Stimulated activated CD4-positive, alpha-beta T cell treated with anti-CD3 and anti-CD28 coated beads, Interleukin-12 subunit alpha, Interleukin-12 subunit beta, amount 100 ng/mL, for 24 hours (primary cell): ENCODE measurements at places on chromosomes 2 and 18.

GRCh38 chr18:9849407-9850283 lies 36.1 kb upstream of the TXNDC2 start:
- no peak for DNase-seq

- no peak for DNase-seq
These were observed 9.7 kb upstream of the KIF3C start for GRCh38 chr2:25991965-25992364.

DNA sequence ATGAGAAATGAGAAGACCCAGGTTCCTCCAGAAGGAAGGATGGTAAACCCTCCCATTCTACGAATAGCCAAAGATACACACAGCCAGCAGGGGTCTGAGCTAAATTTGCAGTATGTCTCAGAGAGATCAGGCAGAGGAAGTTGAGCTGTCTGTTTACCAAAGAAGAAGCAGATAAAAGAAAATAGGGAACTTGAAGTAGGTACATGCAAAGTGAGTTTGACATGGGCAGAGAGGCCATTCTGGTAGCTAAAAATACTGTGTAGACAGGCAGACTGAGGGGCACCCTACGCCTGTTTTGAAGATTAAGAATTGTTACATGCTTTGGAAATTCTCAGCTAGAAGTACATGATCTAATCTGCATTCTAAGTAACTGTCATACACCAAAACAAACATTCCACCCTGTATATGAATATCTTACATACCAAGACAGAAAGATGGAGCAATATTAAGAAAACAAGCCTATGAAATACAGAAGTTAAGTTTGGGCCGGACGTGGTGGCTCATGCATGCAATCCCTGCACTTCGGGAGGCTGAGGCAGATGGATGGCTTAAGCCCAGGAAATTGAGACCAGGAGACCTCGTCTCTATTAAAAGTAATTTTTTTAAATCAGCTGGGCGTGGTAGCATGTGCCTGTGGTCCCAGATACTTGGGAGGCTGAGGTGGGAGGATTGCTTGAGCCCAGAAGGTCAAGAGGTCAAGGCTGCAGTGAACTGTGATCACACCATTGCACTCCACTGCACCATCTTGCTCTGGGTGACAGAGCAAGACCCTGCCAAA lies 157.9 kb downstream of the ANKRD44 start:
- DNase-seq: no peak

GRCh38 chr2:201116959-201117734 lies 1.2 kb downstream of the CFLAR start:
- no peak for DNase-seq
